Stimulated activated CD4-positive, alpha-beta T cell treated with anti-CD3 and anti-CD28 coated beads, Interleukin-2, amount 100 ng/mL, for 48 hours (primary cell): ENCODE measurements at places on chromosomes 7 and 10.

- DNase-seq: no peak
Measured at GRCh38 chr10:110444004-110444337, 53.7 kb upstream of the DUSP5 start.

GRCh38 chr7:97859606-97860204 is 12.5 kb downstream of the ASNS start:
- DNase-seq: no peak

DNA sequence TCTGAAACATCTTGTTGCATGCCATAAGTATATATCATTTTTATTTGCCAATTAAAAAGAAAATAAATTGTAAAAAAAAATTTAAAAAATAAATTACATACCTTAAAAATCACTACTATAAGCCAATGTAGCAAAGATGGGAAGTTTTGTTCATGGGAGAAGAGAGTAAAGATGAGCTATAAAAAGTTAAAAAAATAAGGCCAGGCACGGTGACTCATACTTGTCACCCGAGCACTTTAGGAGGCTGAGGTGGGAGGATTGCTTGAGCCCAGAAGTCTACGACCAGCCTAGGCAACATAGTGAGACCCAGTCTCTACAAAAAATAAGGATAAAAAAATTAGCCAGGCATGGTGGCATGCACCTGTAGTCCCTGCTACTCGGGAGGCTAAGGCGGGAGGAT is 8.4 kb upstream of the STK32C start:
- no peak for DNase-seq

- no peak for DNase-seq
Measured at GRCh38 chr10:120646738-120647456, 189.9 kb downstream of the PLPP4 start.

DNA sequence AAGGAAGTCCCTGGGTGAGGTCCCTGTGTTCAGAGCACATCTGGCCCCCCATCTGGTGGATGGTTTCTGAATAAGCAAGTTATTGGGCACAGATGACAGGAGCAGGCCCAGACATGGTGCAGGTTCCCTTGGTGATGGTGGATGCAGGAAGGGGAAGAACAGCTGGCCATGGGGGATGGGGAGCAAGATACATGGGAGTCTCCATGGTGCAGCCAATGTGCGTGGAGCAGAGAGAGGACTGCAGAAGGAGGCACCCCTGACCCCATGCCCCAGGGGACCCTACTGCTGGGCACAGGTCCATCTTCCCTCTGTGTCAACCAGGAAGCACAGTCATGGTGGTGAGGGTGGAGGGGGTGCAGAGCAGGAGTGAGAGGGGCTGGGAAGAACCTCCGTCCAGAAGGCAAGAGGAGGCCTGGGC is 43.8 kb upstream of the RABGEF1 start:
- no peak for DNase-seq

GRCh38 chr7:67635271-67635670 is 638.6 kb downstream of the TYW1 start:
- no peak for DNase-seq

DNA sequence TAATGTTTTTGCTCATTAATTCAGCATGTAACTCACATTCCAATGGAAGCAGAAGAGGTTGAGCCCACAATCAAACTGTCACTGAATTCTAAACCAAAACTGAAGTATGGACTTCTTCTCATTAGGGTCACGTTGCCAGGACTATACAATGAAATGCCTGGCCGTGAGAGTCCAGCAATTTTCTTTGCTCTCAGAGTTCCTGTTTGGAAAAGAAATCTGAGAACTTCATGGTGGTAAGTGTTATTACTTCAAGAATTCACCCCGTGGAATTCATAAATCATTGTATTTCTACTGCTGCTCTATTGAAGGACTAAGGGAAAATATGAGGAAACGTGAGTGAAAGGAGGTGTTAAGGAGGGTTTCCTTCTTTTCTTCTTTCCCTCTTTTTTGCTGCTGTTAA is 441.8 kb upstream of the AKR1E2 start:
- no peak for DNase-seq

DNA sequence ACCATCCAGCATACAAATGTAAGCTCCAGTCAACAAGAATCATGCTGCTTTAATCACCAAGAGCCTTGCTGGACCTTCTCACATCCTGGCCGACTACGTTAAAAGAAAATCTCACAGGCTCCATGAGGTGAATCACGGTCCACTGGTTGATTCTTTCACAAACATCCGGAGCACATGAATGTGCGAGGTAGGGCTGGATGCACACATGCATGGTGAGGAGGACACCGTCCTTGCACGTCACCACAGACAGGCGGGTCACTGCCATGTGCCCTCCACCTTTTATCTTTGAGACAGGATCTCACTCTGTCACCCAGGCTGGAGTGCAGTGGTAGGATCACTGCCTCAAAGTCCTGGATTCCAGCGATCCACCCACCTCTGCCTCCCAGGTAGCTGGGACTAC is 265.1 kb downstream of the PARD3 start:
- DNase-seq: no peak

GRCh38 chr10:119919826-119920225 is 27.3 kb downstream of the SEC23IP start:
- DNase-seq: no peak

- no peak for DNase-seq
Measured at GRCh38 chr10:65701168-65701776, 1224.6 kb upstream of the LRRTM3 start.

DNA sequence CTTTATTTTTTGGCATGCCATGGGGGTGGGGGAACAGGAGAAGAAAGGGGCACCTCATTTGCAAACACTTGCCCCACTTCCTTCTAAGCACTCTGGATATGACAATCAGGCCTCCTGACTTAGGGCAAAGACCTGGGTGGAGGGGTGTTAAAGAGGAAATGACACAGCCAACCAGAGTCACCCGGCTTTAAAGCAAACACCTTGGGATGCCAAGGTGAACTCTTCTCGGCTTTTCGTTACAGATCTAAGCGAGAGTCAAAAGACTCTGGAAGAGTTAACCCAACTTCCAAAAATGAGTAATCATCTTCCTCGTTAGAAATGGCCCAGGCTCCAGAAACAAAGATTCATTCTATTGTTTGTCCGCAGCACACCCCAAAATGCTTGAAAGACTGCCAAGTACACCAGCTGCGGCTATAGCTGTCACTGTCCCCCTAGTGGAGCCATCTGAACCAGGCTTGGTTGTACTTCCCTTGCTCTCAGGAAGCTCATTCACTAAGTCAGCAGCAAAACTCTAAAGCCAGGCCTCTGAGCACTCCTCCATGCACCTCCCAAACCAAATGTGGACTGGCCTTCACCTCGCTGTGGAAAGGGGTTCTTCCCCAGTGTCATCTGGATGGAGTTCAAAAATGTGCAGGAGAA is 24.8 kb downstream of the FAM53B start:
- peak; percentile 54 for DNase-seq

DNA sequence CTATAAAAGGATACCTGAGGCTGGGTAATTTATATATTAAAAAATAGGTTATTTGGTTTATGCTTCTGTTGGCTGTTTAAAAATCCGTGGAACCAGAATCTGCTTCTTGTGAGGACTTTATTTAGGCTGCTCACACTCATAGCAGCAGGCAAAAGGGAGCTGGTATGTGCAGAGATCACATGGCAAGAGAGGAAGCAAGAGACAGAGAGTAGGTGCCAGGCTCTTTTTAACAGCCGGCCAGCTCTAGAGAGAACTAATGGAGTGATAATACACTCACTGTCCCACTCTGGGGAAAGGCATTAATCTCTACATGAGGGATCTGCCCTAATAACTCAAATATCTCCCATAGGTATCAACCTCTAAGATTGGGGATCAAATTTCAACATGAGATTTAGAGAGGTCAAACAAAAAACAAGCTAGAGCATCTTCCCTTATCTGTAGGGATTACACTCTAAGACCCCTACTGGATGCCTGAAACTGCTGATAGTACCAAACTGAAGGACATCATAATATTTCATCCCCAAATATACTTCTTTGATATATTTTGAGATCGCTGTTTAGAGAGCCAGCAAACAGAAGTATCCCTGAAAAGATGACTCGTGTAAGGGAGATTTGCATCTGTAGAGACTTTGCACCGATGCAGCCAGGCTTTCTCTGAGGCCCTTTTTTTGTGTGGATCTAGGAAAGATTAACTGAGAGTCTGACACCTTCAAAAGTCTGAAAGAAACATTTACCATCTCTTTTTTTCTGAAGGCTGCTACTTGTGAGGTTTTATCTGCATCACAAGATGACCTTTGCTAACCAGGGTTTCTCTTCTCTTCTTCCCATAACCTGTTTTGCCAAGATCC is 717.0 kb upstream of the MBL2 start:
- DNase-seq: no peak

DNA sequence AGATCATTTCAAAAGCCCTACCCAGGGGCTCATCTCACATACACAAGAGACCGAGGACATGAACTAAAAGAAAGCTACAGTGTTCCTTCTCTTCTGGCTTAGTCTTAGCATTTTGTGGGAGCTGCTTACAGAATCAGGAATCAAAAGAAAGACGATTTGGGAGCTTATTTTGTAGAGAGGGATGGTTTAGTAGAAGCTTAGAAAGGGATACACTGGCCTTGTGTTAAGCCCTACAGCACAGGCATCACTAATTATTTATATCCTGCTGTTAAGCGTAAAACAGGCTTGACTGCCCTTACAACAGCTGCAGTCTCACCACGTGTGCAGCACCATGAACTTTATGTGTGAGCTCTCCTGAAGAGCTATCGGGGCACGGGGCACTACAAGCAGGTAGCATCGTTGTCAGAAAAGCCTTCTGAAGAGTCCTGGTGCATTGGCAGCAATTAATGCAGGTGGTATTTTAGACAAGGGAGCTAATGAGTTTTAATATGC is 798.3 kb downstream of the NXPH1 start:
- no peak for DNase-seq

DNA sequence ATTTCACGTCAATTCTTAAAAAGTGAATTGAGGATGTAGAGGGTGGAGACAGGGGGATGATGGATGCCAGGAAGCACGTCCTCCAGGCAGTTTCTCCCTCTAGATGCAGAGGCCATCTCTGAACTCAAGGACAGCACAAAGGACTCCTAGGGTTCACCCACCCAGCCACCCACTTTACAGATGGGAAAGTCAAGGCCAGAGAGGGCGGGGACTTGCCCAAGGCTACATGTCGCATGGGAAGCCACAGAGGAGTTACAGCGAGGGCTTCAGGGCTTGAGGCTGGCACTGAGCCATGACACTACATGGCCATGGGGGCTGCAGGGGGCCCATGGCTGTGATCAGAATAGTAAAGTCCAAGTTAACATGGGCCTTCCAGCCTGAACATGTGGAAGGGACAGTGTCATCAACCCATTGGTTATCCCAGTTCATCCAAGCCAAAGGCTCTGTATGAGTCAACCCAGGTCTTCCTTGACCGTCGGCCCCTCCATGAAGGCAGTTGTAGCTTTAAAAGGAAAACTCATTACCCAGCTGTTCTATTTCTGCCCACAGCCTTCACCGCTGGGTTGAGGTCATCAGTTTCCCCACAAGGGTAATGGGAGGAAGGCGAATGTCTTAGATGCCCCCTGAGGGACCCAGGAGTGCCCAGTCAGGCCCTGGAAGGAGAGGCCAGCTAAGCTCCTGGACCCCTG is 24.3 kb upstream of the KPNA7 start:
- no peak for DNase-seq

DNA sequence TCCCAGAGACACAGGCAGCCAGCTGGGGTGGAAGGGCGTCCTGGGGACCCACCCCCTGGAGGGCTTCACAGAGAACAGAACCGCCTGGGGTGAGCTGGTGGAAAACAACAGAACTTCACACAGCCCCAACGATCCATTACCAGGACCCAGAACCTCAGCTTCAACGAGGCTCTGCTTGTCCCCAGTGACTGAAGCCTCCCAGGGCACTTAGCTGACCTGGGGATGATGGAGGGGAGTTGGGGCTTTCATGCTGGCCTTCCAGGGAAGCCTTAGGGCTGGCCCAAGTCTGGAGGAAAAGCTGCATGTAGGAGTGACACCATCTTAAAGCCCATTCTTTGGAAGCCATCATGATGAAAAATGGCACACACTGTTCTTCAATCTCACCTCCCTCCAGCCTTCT is 300.2 kb downstream of the WDR37 start:
- no peak for DNase-seq

- no peak for DNase-seq
Measured at GRCh38 chr7:15214976-15215375, 312.4 kb upstream of the DGKB start.

DNA sequence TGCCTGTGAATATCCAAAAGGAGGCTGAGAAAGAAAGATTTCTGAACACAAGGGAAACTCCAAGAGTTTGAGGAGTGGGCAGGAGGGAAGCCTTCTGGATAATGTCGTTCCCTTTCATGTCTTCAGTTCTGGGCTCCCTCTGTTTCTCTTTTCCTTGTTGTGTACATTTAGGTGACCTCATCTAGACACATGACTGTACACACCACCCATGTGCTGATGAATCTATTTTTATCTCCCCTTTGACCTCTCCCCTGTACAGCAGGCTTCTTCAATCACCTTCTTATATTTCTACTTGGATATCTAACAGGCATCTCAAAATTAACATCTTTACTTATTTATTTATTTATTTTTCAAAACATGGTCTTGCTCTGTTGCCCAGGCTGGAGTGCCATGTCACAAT is 363.1 kb downstream of the GATA3 start:
- no peak for DNase-seq

DNA sequence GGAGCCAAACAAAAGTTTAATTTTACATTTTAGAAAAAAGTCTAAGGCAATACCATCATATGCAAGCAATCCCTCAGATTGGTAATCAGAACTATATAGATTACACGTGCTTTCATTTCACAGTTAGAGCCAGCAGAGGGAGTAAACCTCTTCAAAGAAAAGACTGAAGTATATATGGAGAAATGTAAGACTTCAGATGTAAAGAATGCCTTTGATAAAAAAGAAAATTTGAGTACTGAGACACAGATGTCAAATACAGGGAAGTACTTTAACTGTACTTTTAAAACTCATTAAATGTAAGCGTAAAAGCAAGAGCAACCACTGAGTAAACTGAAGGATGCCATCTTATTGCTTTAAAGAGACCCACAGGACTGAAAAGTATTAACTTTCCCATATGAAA is 101.4 kb upstream of the FAM133B start:
- no peak for DNase-seq

DNA sequence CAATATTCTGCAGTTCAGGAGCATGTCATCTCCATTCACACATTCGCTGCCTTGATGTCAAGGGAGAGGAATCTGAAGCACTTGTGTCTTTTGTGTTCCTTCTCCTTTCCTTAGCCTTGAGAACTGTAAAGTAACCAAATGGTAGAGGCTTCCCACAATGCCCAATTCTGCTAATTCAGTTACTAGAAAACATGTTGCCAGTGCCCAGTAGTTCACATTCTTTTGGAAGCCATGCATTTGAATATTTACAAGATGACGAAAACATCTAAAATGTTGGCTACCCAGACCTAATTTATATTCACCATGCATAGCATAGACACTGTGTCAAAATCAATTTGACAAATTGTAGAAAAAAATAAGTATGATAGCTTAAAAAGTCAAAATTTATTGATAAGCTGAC is 852.7 kb upstream of the PHF14 start:
- no peak for DNase-seq

DNA sequence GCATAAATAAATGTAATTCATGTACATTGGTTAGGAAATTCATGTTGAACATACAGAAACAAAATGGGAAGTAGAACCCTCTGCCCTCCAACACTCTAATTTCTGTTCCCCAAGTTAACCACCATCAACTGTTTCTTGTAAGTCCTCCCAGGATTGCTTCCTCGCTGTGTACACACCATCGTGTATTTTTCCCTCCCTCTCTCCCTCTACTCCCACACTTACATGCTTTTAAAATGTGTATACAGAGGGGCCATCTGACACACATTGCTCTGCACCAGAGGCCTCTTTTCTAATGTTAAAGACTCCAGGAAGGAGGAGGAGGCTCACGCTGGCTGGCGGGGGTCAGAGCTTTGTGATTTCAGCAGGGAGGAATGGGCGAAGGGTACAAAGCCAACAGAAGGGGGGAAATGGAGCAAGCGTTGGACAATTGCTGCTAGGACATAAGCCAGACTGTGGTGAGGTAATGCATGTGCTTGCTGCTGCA is 1.9 kb upstream of the EPHA1 start:
- no peak for DNase-seq
